Hepatocyte (in vitro differentiated cells): ENCODE measurements at places on chromosomes 6 and 20. TPM values are rescaled to one million over a fixed set of nuclear protein-coding genes. Genes with fewer than 3 reads are reported as not detected.

DNA sequence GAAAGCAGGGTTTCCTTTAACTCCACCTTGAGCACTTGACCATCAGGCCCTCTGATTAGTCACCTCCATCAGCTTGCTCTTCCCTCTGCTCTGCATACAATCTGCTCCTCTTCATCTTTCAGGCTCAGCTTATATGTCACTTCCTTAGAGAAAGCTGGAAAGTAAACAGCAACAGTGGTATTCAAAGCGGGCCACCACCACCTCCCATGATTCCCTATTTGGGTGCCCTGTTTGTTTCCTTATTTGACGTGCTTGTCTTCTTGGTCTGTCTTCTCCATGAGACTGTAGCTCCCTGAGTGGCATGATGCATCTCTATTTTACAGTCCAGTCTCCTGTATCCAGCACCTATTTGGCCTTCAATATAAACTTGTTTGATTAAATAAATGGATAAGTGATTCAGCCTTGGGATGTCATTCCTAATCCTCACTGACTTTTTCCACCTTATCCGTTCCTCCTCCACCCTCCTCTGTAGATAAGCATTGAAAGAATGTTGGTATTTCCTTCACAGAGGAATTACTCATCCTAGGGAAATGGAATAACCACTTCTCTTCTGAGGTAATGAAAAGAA, 102.8 kb upstream of the SGK1 start:
- DNase-seq, result no peak
- H3K4me3 ChIP-seq, result no peak overlapping the region
- no peaks in the 10 kb centered on the region for H3K36me3 ChIP-seq
- no peak overlapping the region for H3K27ac ChIP-seq

DNA sequence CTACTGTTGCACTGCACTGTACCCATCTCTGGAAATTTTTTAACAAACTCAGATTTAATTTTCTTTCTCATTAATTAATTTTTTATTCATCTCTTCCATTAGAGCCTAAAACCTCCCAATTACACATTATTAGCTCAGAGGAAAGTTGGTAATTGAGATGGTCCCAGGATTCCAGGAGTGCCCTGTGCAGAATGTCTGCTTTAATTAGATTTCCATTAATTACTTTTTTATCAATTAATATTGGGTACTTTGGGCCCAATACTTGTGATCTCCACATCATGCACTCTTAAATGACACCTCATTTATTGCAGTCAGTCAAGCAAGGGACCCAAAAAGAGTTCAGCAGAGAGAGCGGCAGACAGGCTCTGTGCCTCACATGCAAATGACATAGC, 232.0 kb downstream of the PTPRT start:
- no peaks in the 10 kb centered on the region for H3K36me3 ChIP-seq
- no peak for DNase-seq
- no peaks in the 10 kb centered on the region for H3K27me3 ChIP-seq
- H3K27ac ChIP-seq, result no peak overlapping the region
- H3K4me1 ChIP-seq, result no peaks in the 10 kb centered on the region

GRCh38 chr20:56750430-56750829, 121.3 kb downstream of the TFAP2C start:
- no peak overlapping the region for H3K27ac ChIP-seq
- no peak overlapping the region for H3K4me3 ChIP-seq
- H3K4me1 ChIP-seq, result peaks cover 4% of the 10 kb centered on the region
- H3K36me3 ChIP-seq, result no peaks in the 10 kb centered on the region
- H3K27me3 ChIP-seq, result peaks cover 7% of the 10 kb centered on the region

The SLC17A4 gene
- total RNA-seq, result 8.9 and 9.6 TPM in 2 replicates

- no peaks in the 10 kb centered on the region for H3K36me3 ChIP-seq
- H3K4me3 ChIP-seq, result no peak overlapping the region
- peaks cover 27% of the 10 kb centered on the region for H3K4me1 ChIP-seq
- peak; percentile 16 for DNase-seq
- no peaks in the 10 kb centered on the region for H3K27me3 ChIP-seq
- no peak overlapping the region for H3K27ac ChIP-seq
These were observed 158.7 kb downstream of the UBE3D start for GRCh38 chr6:82906951-82907350.

The PLG gene
- total RNA-seq, result 223 and 225 TPM in 2 replicates

GRCh38 chr6:112680091-112680490, 333.0 kb downstream of the RFPL4B start:
- no peaks in the 10 kb centered on the region for H3K36me3 ChIP-seq
- no peaks in the 10 kb centered on the region for H3K4me1 ChIP-seq
- no peak overlapping the region for H3K4me3 ChIP-seq
- H3K27ac ChIP-seq, result no peak overlapping the region
- no peaks in the 10 kb centered on the region for H3K27me3 ChIP-seq

The ARMH2 gene
- not detected in 2 replicates for total RNA-seq

The GABRR1 gene
- total RNA-seq, result 0.27 TPM in 1 of 2 replicates, not detected in the other

- no peak for DNase-seq
- no peak overlapping the region for H3K27ac ChIP-seq
- no peaks in the 10 kb centered on the region for H3K36me3 ChIP-seq
- no peaks in the 10 kb centered on the region for H3K27me3 ChIP-seq
These were observed 27.0 kb upstream of the SLA2 start for GRCh38 chr20:36672991-36673390.

DNA sequence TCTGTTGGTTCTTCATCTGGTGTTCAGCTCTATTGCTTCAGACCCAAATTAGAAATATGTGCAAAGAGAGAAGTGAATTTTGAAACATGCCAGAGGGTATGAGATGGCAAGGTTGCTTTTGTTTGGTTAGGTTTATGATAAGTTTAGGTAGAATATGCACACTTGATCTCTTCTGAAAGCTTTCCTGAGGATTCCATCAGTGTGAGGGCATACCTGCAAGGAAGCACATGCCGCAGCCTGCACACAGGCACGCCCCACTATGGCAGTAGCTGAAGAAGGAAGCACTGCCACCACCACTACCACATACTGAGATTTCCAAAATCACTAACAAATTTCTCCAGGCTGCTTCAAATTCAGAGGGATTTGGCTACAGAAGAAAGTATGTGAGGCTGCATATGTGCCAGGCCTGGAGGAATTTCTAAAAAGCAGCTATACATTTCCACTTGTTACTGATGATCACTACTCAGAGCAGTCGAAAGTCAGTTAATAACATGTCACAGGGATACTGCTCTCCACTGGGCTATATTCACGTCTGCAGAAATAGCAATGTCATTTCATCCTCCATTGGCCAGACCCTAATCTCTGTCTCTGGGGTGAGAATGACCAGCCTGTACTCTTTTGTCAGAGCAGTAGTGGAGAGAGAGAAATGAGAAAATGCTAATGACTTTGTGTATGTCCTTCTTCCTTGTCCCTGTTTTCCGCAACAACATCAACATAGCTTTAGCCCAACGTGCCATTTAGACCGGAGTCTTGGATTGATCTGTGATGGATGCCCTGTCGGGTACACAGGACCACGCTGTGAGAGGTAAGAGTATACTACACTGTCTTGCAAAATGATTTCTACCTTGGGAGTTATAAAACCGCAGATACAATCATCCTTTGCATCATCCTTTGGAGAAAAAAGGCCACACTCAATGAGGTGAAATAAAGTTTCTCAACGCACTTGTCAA, 396.7 kb downstream of the LAMA2 start:
- no peaks in the 10 kb centered on the region for H3K27me3 ChIP-seq
- H3K4me3 ChIP-seq, result no peak overlapping the region
- no peak for DNase-seq
- H3K36me3 ChIP-seq, result no peaks in the 10 kb centered on the region
- no peaks in the 10 kb centered on the region for H3K4me1 ChIP-seq

- DNase-seq, result no peak
- no peaks in the 10 kb centered on the region for H3K36me3 ChIP-seq
- H3K27me3 ChIP-seq, result no peaks in the 10 kb centered on the region
- H3K4me3 ChIP-seq, result no peak overlapping the region
- no peak overlapping the region for H3K27ac ChIP-seq
These were observed 14.4 kb downstream of the JARID2 start for GRCh38 chr6:15260099-15260821.

DNA sequence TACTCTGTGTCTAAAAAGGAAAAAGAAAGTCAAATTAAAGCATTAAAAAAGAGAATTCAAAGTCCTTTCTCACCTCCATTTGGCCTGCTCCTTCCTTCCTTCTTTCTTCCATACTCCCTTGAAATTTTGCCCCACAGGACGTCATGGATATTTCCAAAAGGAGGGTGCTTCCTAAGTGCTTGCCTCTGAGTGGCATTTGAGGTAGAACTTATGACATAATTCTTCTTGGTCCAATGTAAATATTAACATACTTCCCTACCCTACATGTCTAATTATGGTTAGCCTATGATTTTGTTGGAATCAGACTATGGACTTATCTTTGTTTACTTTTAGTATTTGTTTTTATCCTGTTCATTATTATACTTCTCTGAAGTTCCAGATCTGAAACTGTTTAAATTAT, 132.3 kb downstream of the PFDN4 start:
- H3K4me3 ChIP-seq, result no peak overlapping the region
- peak overlapping the region; percentile 32 for H3K27ac ChIP-seq
- peaks cover 10% of the 10 kb centered on the region for H3K4me1 ChIP-seq
- H3K27me3 ChIP-seq, result no peaks in the 10 kb centered on the region
- H3K36me3 ChIP-seq, result no peaks in the 10 kb centered on the region

DNA sequence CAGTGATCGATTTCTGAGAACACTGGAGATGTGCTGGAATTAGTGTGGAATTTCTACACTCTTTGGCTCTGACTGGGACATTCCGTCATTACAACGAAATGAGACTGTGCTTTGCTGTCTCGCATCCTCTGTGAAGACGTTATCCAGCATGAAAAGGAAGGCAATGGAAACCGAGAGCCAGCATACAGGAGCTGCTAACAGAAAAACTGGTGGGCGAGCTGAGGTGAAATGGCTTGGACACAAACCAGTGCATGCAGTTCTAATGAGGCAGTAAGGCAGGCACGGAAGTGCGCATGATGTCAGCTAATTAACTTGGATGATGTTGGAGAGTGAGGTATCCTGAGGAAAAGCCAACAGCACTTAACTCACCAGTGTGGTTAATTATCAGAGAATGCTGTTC, 202.8 kb upstream of the AGPAT4 start:
- H3K4me3 ChIP-seq, result no peak overlapping the region
- no peaks in the 10 kb centered on the region for H3K27me3 ChIP-seq

DNA sequence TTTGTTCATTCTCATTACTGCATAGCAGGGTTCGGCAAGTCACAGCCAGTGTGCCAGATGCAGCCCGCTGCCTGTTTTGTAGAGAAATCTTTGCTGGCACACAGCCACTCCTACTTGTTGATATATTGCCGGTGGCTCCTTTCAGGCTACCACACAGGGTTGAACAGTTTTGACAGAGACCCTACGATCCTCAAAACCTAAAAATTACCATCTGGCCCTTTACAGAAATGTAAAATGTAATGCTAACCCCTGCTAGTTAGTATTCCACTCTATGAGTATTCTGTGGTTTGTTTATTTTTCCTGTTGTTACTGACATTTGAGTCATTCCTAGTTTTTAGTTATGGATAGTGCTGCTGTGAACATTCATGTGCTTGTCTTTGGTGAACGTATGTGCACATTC, 11.5 kb downstream of the DHX35 start:
- no peak overlapping the region for H3K4me3 ChIP-seq
- no peaks in the 10 kb centered on the region for H3K36me3 ChIP-seq
- no peaks in the 10 kb centered on the region for H3K4me1 ChIP-seq
- H3K27me3 ChIP-seq, result no peaks in the 10 kb centered on the region
- no peak overlapping the region for H3K27ac ChIP-seq

- H3K27ac ChIP-seq, result no peak overlapping the region
- H3K27me3 ChIP-seq, result no peaks in the 10 kb centered on the region
- H3K36me3 ChIP-seq, result no peaks in the 10 kb centered on the region
- no peaks in the 10 kb centered on the region for H3K4me1 ChIP-seq
These were observed 27.2 kb downstream of the CMTR1 start for GRCh38 chr6:37459981-37460800.

DNA sequence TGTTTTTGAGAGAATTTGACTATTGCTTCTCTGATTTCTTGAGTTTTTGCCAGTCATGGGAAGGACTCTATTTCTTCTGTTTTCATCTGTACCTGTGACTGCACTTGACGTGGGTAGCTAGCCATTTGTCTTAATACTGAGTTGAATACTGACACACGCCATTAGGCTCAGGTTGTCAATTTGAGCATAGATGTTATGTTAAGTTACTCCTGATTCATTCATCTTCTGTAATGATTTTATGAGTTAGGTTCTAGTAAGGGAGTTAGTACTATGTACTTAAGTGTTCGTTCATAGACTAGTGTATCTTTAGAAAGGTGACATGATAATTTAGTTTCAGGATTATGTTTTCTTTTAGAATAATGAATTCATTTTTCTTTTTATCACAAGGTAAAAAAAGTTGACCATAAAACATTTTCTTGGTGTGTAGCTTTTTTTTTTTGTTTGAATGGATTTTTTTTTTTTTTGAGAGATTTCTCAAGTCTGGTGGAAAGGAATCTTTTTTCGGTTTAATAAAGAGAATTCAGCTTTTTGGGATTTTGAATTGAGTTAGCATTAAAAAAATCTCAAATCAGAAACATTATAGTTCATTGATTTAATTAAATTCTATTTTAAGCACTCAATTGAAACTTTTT, 1.7 kb downstream of the AFDN start:
- H3K4me3 ChIP-seq, result peak overlapping the region; percentile 86
- H3K36me3 ChIP-seq, result no peaks in the 10 kb centered on the region
- H3K4me1 ChIP-seq, result peaks cover 33% of the 10 kb centered on the region
- peak overlapping the region; percentile 97 for H3K27ac ChIP-seq

The ANKRD66 gene
- not detected in 2 replicates for total RNA-seq

GRCh38 chr20:12978613-12979495, 29.9 kb upstream of the SPTLC3 start:
- peak; percentile 13 for DNase-seq
- H3K27ac ChIP-seq, result no peak overlapping the region
- no peaks in the 10 kb centered on the region for H3K36me3 ChIP-seq
- H3K27me3 ChIP-seq, result no peaks in the 10 kb centered on the region
- H3K4me3 ChIP-seq, result no peak overlapping the region

DNA sequence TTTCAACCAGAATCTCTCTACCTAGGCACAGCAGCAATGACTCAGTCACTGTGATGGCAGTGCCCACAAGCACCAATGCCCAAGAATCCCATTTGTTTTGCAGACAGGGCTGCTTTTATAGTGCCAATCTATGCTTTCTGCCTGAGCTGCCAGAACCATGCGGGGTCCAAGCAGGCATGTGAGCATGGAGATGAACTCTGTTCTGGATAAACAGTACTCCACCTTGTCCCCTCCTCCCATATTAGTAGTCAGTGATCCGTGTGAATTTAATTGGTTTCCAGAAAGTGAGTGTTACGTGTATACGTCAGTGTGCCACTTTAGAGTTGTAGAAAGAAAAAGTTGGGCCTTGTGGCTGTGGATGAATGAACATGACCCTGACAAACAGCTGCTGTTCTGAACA, 79.4 kb downstream of the SASH1 start:
- no peaks in the 10 kb centered on the region for H3K36me3 ChIP-seq
- no peaks in the 10 kb centered on the region for H3K27me3 ChIP-seq
- DNase-seq, result no peak
- H3K4me3 ChIP-seq, result no peak overlapping the region

DNA sequence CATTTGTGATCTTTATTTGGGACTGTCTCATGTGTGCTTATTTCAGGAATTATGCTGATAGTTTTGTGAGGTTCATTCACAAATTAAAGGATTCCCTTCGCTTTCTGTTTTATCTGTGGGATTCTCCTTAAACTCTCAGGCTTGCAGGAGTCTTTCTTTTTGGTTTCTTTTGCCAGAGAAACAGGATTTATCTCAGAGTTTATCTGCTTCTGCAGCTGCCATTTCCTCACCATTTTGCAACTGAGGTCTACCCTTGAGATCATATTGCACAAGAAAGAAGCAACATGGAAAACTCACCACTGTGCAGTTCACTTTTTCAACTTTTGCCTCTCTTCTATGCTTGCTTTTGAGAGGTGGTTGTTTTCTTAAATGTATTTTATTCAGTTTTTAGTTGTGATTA, 201.0 kb downstream of the PRL start:
- peaks cover 5% of the 10 kb centered on the region for H3K4me1 ChIP-seq
- no peak overlapping the region for H3K27ac ChIP-seq
- DNase-seq, result no peak
- no peak overlapping the region for H3K4me3 ChIP-seq
